ENCODE measurements at places on chromosomes 12 and 14.

- DNase-seq: peak; percentile 80
Observed at GRCh38 chr12:76277480-76277879, 70.7 kb downstream of the BBS10 start.

DNA sequence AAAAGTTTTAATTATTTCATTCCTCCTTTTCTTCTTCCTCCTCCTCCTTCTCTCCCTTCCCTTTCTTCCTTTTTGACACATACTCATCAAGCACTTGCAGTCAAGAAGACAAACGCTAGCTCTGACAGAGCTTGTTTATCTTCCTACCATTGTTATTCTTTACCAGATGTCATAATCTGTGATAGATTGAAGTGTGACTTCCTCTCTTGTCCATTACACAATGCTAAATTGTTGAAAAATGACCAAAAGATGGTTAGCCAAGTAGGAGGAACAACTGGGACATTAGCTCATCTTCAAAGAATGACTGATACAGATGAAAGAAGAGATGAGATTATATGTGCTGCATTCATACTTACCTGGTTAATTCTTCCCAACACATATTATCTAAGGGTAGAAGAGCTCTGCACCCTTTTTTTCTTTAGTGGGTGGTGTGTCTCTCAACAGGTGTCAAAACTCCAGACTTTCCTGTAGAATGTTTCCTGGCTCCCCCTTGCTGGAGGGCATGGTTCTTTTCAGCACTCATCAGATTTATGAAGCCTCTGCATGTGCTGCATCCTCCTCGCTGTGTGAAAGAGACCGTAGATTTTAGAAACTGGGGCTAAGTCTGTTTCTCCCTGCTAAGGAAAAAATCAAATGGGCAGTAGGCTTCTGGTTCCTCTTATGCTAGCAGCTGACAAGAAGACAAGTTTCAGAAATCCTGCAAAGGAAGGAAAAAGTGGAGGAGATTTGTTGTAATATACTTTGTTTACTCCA is 147.1 kb downstream of the TMX1 start:
- DNase-seq: peak; percentile 26

- no peak for DNase-seq
Observed at GRCh38 chr14:98101323-98101722, 1170.7 kb downstream of the BCL11B start.

DNA sequence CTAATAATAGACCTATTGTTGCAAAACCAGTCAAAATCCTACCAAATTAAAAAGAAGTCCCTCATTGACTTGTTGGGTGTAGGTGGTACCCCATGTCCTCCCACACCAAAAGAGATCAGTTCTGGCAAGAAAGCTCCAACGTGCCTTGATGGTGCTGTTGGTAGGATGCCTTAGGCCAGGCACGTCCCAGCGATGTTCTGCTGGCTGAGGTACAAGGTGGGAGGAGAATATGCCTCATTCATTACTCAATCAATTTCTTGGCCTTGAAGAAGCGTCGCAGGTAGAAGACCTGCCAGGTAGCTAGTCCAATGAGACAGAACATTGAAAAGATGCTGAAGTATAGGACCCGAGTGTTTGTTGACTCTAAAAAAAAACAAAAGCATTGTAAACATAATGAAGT is 7.8 kb upstream of the NEK9 start:
- no peak for DNase-seq

DNA sequence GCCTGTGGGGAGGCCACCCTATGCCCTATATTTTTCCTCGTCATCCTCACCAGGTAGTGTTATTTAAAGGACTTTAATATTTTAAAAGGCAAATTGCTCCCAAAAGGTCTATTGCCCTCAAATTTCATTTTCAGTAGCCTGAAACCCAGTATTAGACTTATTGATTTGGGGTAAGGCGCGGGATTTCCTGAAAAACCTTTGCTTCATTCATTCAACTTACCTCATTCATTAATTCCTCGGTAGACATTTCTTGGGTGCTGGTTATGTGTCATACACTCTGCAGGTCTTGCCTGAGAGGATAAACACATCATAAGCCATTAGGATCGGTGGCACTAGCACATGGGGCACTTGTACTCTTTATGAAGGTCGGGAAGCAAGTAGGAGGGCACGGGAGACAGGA is 99.2 kb downstream of the ARF6 start:
- DNase-seq: no peak

GRCh38 chr12:26047401-26048226 is 77.2 kb downstream of the BHLHE41 start:
- DNase-seq: no peak

DNA sequence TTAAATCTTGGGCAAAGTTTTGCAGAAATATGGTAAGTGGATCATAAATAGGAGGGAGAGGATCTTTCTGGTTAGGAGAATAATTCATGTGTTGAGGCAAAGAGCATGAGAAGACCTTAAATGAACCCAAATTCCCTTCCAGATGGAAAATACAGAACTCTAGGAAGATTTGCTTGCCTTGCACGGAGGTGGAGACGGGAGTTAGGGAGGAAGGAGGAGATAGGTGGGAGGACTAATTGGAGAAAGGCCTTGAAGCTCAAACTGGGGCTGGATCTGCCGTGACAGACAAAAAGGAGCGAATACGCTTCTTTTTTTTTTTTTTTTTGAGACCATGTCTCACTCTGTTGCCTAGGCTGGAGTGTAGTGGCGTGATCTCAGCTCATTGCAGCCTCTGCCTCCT is 5.9 kb downstream of the GPRC5A start:
- no peak for DNase-seq

DNA sequence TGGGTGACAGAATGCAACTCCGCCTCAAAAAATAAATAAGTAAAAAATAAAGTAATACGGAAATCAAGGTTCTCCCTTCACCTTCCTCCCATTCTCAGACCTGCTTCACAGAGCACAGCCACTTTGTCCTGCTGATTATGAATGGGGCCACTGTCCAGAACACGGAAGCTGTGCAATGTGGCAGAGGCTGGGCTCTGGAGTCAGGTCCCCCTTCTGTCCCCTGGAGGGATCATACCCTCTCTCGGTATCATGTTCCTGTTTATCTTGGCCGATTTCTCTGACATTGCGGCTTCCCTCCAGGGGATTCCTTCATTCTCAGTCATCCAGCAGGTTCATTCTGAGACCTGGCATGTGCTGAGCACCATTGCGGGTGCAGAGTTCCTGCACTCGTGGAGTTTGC is 11.3 kb downstream of the PPP2R5C start:
- DNase-seq: peak; percentile 23

DNA sequence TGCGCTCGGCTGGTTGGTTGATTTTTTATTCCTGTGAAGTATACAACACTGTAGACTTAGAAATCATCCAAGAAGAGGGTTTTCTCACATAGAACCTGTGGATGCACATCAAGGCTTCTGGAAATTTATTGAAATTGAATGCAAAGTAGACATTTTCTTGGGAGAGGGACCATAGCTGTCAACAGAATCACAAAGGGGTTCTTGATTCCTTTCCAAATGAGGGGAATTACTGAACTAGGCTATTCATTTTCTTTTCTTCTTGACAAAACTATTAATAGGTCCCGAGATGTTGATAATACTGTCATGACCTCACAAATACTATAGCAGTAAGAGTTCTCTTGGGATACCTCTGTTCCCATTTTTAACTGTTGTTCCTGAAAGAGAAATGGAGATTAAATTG is 73.9 kb downstream of the AKAP6 start:
- DNase-seq: no peak

- DNase-seq: peak; percentile 33
Observed at GRCh38 chr14:69505338-69506240, 21.1 kb downstream of the PLEKHD1 start.

GRCh38 chr14:24108336-24108874 is 6.2 kb upstream of the DCAF11 start:
- no peak for DNase-seq

GRCh38 chr14:92263681-92264080 is 59.3 kb upstream of the SLC24A4 start:
- DNase-seq: no peak

GRCh38 chr12:5015711-5016492 is 27.8 kb upstream of the KCNA5 start:
- DNase-seq: no peak

- DNase-seq: no peak
Observed at GRCh38 chr12:78081590-78082314, 251.1 kb downstream of the NAV3 start.

- DNase-seq: peak; percentile 2
Observed at GRCh38 chr14:66442953-66443571, 43.1 kb upstream of the CCDC196 start.
